ENCODE measurements at places on chromosomes 3 and 15.

GRCh38 chr3:108565506-108565905, 23.7 kb downstream of the CIP2A start:
- no peaks in the 10 kb centered on the region for H3K4me1 ChIP-seq
- H3K27ac ChIP-seq, result no peak overlapping the region
- H3K36me3 ChIP-seq, result peaks cover 84% of the 10 kb centered on the region
- no peaks in the 10 kb centered on the region for H3K27me3 ChIP-seq

GRCh38 chr15:38589502-38589901, 24.9 kb upstream of the RASGRP1 start:
- H3K4me1 ChIP-seq, result peaks cover 16% of the 10 kb centered on the region
- H3K36me3 ChIP-seq, result no peaks in the 10 kb centered on the region
- no peaks in the 10 kb centered on the region for H3K27me3 ChIP-seq
- no peak overlapping the region for H3K27ac ChIP-seq

DNA sequence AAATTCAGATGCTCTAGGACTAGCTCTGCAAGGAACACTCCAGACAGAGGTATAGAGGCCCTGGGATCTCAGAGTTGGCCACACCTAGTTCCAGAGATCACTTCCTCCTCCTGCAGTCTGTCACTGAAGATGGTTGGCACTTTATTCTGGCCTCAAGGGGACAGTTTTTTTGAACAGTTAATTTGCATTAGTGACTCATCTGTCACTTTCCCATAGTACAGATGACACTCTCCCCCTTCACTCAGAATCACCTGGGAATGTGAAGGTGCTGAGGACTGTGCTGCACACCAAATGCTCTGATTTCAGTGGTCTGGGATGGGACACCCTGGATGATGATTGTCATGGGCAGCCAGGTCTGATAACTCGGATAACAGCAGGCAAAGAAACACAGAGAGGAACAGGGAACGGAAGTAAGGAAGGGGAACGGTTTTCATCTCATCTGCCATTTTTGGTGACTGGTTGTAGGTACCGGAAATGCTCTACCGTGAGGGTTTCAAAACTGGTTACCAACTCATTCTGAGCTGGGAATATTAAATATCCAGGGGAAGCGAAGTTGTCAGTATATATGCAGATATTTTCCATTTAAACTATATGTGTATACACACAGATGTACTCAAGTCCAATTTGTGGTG, 232.5 kb upstream of the ST8SIA2 start:
- no peaks in the 10 kb centered on the region for H3K36me3 ChIP-seq
- no peak for DNase-seq
- H3K27me3 ChIP-seq, result no peaks in the 10 kb centered on the region
- no peak overlapping the region for H3K27ac ChIP-seq

GRCh38 chr15:84023636-84024035, 211.9 kb upstream of the GOLGA6L4 start:
- no peaks in the 10 kb centered on the region for H3K4me1 ChIP-seq
- DNase-seq, result no peak
- no peaks in the 10 kb centered on the region for H3K27me3 ChIP-seq
- H3K4me3 ChIP-seq, result no peak overlapping the region
- no peak overlapping the region for H3K27ac ChIP-seq

- H3K36me3 ChIP-seq, result no peaks in the 10 kb centered on the region
- DNase-seq, result no peak
- no peaks in the 10 kb centered on the region for H3K4me1 ChIP-seq
These were observed 111.5 kb downstream of the NTRK3 start for GRCh38 chr15:88144921-88145653.

GRCh38 chr3:73765878-73766545, 141.3 kb upstream of the PDZRN3 start:
- no peak overlapping the region for H3K27ac ChIP-seq
- H3K4me1 ChIP-seq, result no peaks in the 10 kb centered on the region
- DNase-seq, result no peak
- no peaks in the 10 kb centered on the region for H3K36me3 ChIP-seq
- H3K27me3 ChIP-seq, result no peaks in the 10 kb centered on the region
- H3K4me3 ChIP-seq, result no peak overlapping the region

DNA sequence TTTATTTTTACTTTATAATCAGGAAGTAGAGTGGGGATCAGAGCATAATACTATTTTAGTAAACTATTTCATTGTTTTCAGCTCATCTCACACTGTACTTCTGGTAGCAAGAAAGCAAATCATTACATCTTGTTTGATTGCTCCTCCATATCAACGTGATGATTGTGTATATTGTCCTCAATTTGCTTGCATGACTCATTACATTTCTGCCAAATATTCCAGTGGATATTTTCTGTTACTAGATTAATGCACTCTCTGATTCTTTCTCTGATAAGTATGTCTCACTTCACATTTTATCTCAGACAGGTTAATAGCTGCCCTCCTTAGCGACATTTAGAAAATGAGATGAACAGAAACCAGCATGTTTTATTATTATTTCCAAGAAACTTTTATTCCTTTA, 1145.3 kb downstream of the OTOL1 start:
- H3K36me3 ChIP-seq, result no peaks in the 10 kb centered on the region
- H3K27me3 ChIP-seq, result no peaks in the 10 kb centered on the region
- no peak overlapping the region for H3K4me3 ChIP-seq
- no peaks in the 10 kb centered on the region for H3K4me1 ChIP-seq
- no peak for DNase-seq

DNA sequence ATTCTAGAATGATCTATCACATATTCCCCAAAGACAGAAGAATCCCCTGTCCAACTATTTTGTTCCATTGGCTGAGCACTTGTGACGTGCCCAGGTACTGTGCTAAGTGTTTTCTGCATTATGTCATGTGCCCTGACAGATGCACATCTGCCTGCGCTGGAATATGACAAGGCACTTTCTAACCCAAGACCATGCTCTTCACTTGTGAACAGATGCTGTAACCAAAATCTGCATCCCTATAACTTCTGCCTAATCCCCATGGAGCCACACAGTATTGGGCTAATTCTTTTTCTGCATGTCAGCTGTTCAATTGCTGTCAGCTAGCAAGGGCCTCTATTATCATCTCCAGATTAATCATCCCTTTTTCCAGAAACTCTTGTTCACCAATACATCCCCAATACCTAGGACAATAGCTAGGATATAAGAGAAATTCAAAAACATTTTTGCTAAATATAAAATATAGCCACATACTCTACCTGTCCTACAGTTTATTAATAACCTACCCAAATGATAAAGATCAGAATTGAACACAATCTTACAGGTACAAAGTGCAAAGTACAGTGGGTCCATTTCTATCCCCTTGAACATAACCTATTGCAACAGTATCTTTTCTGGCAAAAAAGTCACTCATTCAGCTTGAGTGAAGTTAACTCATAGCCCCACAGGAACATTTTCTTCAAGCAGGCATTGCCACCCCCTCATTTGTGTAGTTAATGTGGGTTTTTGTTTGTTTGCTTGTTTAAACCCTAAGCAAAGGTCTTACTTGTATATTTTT, 109.4 kb upstream of the LRRN1 start:
- no peaks in the 10 kb centered on the region for H3K27me3 ChIP-seq
- no peaks in the 10 kb centered on the region for H3K4me1 ChIP-seq
- H3K27ac ChIP-seq, result no peak overlapping the region
- H3K4me3 ChIP-seq, result no peak overlapping the region
- no peak for DNase-seq
- no peaks in the 10 kb centered on the region for H3K36me3 ChIP-seq

- H3K36me3 ChIP-seq, result no peaks in the 10 kb centered on the region
- no peak for DNase-seq
- H3K27me3 ChIP-seq, result peaks cover 7% of the 10 kb centered on the region
- no peak overlapping the region for H3K27ac ChIP-seq
These were observed 38.0 kb upstream of the NR1I2 start for GRCh38 chr3:119743921-119744320.

DNA sequence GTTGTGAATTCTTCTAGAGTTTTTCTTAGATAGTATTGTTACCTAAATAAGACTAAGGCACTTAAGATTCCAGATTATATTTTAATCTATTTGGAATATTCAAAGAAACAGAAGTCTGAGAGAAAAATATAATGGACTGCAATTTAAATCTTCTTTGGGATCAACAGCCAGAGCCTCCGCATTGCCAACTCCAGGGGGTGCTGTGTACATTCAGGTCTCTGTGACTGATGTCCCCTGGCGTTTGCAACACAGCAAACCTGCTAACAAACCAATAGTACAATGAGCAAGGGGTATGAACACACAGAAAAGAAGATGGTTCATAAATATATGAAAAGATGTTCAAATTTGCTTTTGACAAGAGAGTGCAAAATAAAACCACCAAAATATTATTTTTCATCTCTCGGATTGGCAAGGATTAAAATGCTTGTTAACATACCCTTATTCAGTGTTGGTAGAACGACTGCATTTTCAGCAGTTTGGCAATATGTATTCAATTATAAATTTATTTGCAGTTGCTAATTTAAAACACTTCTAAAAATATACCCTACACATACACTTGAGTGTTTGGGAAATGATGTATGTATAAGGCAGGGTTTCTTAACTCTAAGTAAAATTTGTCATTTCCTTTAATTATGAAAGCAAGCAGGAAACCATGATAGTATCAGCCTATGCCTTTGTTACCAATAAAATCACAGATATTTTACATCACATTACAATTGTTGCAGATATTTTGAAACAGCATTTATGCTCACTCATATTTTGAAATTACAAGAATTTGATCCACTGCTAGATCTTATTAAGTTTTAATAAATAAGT, 16.1 kb upstream of the TM4SF1 start:
- H3K4me3 ChIP-seq, result no peak overlapping the region
- peak overlapping the region; percentile 16 for H3K27ac ChIP-seq
- DNase-seq, result no peak
- H3K36me3 ChIP-seq, result no peaks in the 10 kb centered on the region
- H3K27me3 ChIP-seq, result no peaks in the 10 kb centered on the region

- H3K27me3 ChIP-seq, result no peaks in the 10 kb centered on the region
- H3K27ac ChIP-seq, result no peak overlapping the region
- no peaks in the 10 kb centered on the region for H3K36me3 ChIP-seq
- H3K4me3 ChIP-seq, result no peak overlapping the region
- H3K4me1 ChIP-seq, result peaks cover 3% of the 10 kb centered on the region
These were observed 159.1 kb upstream of the NANOGP8 start for GRCh38 chr15:35244227-35244626.

DNA sequence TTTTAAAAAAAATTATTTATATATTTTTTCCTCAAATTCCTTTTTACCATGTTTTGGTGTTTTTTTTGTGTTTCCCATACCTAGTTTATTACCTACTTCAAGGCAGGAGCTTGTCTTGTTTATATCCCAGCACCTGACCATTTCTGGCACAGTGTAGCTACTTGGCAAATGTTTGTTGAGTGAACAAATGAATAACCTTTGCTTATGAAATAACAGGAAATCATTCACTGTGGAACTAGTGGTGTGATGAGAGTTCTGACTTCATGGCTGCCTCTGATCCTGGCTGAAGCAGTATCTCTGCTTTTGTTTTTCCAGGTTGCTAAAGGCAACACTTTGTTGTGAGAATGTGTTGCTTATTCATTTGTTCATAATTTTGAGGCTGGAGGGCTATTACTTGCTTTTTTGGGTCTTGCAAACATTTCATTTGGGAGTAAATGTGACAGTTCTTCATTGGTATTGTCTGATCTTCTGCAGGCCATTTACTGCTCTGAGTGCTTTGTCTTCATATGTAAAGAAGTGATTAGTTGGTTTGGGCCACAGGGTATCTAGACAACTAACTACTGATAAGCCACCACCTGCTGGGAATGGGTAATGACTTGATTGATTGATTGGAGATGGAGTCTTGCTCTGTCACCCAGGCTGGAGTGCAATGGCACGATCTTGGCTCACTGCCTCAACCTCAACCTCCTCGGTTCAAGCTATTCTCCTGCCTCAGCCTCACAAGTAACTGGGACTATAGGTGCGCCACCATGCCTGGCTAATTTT, 5.7 kb downstream of the RAD54L2 start:
- no peaks in the 10 kb centered on the region for H3K27me3 ChIP-seq
- no peak overlapping the region for H3K4me3 ChIP-seq
- H3K4me1 ChIP-seq, result peaks cover 5% of the 10 kb centered on the region
- H3K27ac ChIP-seq, result no peak overlapping the region
- peaks cover 28% of the 10 kb centered on the region for H3K36me3 ChIP-seq
- DNase-seq, result no peak

- no peak overlapping the region for H3K27ac ChIP-seq
- no peak overlapping the region for H3K4me3 ChIP-seq
- DNase-seq, result no peak
- no peaks in the 10 kb centered on the region for H3K4me1 ChIP-seq
- peaks cover 11% of the 10 kb centered on the region for H3K27me3 ChIP-seq
- no peaks in the 10 kb centered on the region for H3K36me3 ChIP-seq
These were observed 197.5 kb downstream of the EPHB1 start for GRCh38 chr3:134992586-134992985.

GRCh38 chr15:56160966-56161365, 82.7 kb downstream of the RFX7 start:
- H3K4me3 ChIP-seq, result no peak overlapping the region
- H3K36me3 ChIP-seq, result peaks cover 27% of the 10 kb centered on the region
- no peak for DNase-seq
- H3K4me1 ChIP-seq, result peaks cover 10% of the 10 kb centered on the region

DNA sequence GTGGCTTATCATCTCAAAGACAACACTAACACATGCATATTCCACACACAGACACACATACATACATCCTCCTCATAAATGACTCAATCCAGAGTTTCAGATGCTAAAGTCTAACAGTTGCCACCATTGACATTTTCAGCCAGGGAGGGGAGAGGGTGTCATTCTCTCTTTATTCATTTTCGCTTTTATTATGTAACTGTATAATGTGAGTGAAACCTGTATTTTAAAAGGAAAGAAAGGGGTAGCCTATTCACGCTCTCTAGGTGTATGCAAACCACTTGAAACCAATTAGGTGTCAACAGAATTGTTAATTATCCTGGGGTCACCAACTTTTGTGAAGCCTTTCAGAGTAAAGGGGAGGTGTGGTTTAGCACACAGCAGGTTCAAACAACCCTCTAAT, 1282.9 kb downstream of the ROBO2 start:
- no peaks in the 10 kb centered on the region for H3K36me3 ChIP-seq
- H3K27me3 ChIP-seq, result peaks cover 2% of the 10 kb centered on the region
- no peak overlapping the region for H3K27ac ChIP-seq
- H3K4me1 ChIP-seq, result no peaks in the 10 kb centered on the region
- no peak overlapping the region for H3K4me3 ChIP-seq

- H3K4me1 ChIP-seq, result peaks cover 7% of the 10 kb centered on the region
- H3K27ac ChIP-seq, result no peak overlapping the region
- DNase-seq, result peak; percentile 21
These were observed 57.3 kb upstream of the PLXNA1 start for GRCh38 chr3:126925411-126926171.

- H3K4me1 ChIP-seq, result no peaks in the 10 kb centered on the region
- no peaks in the 10 kb centered on the region for H3K27me3 ChIP-seq
- no peak overlapping the region for H3K27ac ChIP-seq
- no peak overlapping the region for H3K4me3 ChIP-seq
- no peaks in the 10 kb centered on the region for H3K36me3 ChIP-seq
- DNase-seq, result no peak
These were observed 149.9 kb upstream of the PDZRN3 start for GRCh38 chr3:73774645-73775044.

GRCh38 chr3:12759693-12760565, 870 bp upstream of the TMEM40 start:
- H3K36me3 ChIP-seq, result peaks cover 27% of the 10 kb centered on the region
- peak overlapping the region; percentile 97 for H3K27ac ChIP-seq
- H3K4me3 ChIP-seq, result no peak overlapping the region
- H3K27me3 ChIP-seq, result no peaks in the 10 kb centered on the region
- DNase-seq, result no peak

- DNase-seq, result no peak
- peaks cover 23% of the 10 kb centered on the region for H3K4me1 ChIP-seq
- no peaks in the 10 kb centered on the region for H3K27me3 ChIP-seq
- H3K36me3 ChIP-seq, result peaks cover 43% of the 10 kb centered on the region
- H3K27ac ChIP-seq, result no peak overlapping the region
These were observed 30.4 kb upstream of the CLK3 start for GRCh38 chr15:74585191-74585590.
